ENCODE measurements at places on chromosomes 6 and 20.

DNA sequence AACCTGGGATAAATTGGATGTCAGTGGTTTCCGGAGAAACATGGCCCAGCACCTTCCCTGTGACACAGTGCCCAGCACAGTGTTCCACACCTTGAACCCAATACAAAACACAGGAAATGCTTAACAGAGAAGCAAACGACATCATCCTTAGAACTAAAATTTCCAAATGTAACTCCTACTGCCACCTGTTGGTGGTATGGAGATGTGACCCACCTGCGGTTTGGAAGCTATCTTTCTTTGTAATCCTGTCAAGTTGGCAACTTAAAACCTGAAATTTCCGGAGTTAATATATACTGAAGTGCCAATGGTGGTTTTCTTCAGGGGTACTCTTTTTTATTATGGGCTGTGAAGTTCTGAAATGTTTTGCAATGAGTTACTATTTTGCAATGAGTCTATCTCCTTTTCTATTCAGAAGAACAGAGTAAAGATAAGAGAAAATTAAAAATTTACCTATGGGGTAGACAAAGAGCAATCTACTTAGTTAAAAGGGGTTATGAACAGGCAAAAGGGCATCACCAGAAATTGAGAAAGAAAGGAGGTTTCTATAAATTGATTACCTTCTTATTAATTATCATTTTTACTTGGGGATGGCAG, 658.8 kb downstream of the PTPRT start:
- DNase-seq = no peak

DNA sequence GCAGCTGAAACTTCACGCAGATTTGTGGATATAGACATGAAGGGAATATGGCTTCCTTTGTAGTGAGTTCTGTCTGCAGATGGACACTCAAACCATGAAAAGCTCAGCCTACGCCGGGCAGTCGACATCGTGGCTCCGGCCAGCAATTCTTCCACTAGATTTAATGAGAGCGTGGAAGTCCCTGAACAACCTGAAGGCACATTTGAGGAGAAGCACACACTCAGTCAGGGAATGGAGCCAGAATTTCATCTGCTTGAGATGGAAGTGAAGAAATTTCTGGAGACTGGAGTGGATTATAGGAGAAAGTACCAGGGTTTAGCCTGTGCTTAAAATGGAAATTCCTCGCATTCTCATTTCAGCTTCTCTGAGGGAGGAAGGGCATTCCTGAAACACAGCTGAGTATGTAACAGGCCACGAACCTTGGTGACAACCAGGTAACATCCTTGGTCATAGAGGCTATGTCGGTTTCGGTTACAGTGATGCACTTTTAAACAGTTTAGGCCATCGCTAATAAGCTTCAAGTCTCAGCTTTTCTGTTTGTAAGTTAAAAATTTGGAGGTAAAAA, 80.5 kb upstream of the AGPAT4 start:
- DNase-seq = no peak

DNA sequence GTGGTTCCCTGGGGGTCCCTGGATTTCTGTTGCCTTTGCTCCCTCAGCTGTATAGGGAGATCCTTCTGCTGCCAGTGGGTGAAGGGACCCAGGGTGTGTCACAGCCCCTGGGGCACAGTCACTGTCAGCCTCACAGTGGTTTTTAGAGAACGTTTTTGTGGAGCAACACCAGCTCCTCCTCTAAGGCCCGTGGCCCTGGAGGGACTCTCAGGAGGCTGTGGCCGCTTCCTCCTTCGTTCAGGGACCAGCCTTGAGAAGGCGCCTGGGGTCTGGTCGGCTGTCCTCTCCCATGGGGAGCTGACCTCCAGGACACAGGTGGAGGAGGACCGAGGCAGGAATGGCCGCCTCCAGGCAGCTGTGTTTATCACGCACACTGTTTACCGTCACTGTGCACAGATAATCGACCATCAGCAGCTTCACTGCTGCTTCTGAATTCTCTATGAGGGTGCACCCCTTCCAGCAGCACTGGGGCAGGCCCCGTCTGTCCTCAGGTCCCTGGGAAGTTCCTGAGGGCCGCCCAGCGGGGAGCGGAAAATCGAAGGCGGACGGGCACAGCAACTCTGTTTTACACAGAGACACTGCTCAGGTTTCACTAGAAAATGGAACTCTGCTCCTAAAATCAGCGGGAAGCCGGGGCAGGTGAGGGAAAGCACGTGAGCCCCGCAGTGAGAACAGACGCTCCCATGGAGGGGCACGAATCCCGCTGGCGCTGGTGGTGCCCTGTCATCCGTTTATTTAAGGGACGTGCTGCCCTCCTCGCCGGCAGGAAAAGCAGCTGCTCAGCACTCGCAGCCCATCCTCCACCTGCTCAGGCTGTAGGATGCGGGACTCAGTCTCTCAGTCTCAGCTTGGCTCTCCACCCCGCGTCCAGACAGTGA, 10.4 kb upstream of the FRMD1 start:
- DNase-seq = no peak

DNA sequence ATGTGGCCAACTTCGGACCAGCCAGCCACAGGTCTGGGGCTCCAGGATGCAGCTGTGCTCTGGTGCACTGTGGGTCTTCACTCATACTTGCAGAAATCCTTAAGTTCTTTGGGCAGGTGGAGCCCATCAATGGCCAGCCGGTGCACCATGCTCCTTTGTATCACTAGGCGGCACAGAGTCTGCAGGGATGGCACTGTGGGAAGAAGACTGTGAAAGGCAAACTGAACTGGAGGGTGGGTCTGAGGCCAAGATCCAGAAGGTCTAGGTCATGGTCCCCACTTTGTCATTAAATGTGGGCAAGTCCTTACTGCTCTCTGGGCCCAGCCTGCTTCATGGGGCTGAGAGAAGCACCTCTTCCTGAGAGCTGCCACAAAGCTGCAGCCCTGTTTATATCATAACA, 1.3 kb upstream of the SPATA25 start:
- no peak for DNase-seq

GRCh38 chr6:130018744-130019325, 454 bp downstream of the L3MBTL3 start:
- DNase-seq = no peak

GRCh38 chr6:136365776-136366354, 76.2 kb upstream of the BCLAF1 start:
- DNase-seq = no peak

- no peak for DNase-seq
These were observed 540.7 kb downstream of the BCKDHB start for GRCh38 chr6:80647156-80647555.

DNA sequence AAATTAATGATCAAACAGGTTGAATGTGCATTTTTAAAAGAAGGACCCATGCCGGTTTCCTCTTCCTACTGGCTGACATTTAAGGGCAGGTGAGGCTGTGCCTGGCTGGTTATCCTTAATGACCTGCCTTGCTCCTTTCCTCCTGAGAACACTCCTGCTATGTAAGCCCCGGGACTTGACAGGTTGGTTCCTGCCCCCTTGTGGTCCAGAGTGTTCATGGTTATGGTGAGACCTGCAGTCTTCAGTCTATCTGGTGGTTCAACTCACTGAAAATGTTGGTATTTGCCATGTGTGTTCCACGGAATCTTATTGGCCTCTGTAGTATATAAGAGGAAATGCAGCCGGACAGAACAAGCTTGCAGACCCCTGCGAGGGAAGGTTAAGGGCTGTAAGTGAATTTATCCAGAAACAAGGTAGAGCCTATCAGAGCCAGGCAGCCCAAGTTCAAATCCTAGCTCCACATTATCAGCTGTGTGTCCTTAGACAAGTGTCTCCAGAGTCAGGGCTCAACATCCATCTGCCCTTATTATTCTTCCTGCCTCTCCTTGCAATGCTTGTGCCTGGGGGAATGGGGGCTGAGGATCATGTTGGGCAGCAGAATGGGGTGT, 5.2 kb upstream of the BPIFA3 start:
- DNase-seq = peak; percentile 66

- DNase-seq = no peak
These were observed 49.9 kb downstream of the TULP4 start for GRCh38 chr6:158361961-158362669.

DNA sequence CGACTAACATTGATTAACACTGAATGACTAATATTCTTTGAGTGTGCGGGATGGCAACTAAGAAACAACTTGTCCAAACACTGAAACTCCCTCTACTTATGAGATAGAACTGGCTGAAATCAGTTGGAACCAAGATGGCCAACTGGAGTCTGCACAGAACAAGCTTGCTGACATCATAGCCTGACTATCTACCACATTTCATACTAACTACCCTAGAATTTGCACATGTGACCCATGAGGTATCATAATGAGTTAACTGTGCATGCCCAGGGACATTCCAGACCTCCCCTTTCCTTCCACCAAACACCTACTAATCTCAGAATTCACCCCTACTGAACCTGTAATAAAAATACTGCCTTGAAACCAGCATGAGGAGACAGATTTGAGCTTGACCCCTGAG, 43.2 kb downstream of the PHIP start:
- no peak for DNase-seq

GRCh38 chr6:159041181-159041580, 3.6 kb downstream of the TAGAP start:
- no peak for DNase-seq

DNA sequence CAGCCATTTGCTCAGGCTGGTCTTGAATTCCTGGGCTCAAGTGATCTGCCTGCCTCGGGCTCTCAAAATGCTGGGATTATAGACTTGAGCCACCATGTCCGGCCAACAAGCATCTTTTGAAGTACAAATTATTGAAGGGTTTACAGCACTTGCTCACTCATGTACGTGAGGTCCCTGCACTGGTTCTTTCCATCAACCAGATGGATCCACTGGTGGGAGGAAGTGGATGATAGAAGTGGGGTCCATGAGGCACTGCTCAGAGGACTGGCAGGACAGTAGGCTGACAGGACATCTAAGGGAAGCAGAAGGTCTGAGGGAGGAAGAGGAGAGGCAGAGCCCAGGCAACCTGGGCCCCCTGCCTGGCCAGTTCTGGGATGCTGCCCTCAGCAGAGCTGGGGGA, 109.2 kb upstream of the NXT1 start:
- DNase-seq = no peak

DNA sequence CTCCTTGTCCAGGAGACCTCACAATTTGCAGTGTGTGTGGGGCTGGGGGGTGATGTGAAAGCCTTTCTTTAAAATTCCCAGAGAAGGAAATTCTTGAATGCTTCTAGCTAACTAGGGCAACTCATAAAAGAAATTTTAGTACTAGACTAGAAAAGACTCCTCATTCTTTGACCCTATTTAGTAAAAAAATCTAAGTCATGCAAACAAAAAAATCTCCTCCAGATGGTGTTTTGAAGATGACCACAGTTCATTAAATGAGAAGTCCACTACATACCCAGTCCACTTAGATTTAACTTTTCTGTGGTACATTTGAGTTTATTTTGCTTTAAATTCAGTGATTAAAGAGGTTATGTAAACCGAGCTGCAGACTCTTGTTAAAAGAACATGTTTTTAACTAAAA, 67.5 kb downstream of the NDUFAF5 start:
- no peak for DNase-seq

DNA sequence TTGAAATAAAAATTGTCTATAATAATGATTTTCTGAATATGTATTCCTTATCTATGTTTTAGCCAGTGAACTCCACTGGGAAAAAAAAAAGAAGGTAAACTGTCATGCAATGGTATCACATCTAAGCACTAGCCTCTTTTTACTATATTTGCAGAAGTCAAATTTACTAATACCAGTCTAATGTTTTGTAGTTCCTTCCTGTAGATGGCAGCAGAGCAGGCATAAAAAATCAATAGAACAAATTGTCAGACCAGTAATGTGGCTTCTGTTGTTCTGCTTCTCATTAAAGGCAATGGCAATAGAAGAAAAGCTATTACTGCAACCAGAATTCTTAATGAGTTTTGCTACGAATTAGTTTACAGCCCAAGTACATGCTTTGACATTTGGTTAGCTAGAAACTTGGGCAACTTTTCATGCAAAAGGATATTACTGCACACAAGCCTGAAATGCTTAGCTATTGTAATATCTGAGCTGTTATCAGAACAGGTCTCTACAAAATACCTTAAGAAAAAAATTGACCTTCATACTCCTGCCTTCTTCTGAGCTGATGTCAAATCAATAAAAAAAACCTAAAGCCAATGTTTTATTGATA, 476.9 kb downstream of the KHDRBS2 start:
- no peak for DNase-seq

GRCh38 chr6:170030821-170031471, 259.9 kb downstream of the DLL1 start:
- DNase-seq = no peak

- DNase-seq = no peak
These were observed 5.2 kb upstream of the VEGFA start for GRCh38 chr6:43764772-43765171.

DNA sequence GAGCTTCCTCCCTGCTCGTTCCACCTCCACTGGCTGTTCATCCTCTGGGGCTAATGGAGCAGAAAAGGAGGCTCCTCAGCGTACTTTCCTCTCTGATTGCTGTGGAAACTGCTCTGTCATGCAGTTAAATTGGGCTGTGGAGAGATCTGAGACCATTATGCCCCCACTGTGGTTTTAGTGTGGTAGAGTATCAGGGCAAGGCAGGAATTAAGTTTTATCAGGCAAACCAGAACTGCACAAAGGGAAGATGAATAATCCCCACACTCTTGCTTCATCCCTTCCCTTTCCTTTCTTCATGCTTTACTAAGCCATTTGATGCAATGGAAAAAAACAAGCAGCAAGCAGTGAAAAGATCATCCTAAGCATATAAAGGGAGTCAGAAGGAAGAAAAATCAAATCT, 11.9 kb upstream of the ME1 start:
- no peak for DNase-seq

- DNase-seq = no peak
These were observed 42.6 kb upstream of the SCML4 start for GRCh38 chr6:107866606-107867301.

DNA sequence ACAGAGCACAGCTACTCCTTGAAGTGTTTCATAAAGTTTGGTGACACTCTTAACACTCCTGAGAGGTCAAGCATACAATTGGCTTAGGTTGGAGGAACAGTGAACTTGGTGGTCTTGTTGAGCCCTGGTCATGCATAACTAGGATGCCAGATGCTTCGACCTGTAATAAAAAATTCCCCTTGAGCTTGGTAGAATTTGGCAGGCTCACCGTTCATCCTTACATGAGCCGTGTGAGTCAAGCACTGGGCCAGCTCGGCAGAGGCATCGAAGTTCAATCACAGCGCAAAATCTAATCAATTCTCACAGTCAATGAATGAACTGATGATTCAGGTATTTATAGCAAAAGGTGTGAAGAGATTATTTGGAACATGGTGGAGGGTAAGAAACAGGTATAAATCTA, 33.7 kb downstream of the CYP24A1 start:
- no peak for DNase-seq

DNA sequence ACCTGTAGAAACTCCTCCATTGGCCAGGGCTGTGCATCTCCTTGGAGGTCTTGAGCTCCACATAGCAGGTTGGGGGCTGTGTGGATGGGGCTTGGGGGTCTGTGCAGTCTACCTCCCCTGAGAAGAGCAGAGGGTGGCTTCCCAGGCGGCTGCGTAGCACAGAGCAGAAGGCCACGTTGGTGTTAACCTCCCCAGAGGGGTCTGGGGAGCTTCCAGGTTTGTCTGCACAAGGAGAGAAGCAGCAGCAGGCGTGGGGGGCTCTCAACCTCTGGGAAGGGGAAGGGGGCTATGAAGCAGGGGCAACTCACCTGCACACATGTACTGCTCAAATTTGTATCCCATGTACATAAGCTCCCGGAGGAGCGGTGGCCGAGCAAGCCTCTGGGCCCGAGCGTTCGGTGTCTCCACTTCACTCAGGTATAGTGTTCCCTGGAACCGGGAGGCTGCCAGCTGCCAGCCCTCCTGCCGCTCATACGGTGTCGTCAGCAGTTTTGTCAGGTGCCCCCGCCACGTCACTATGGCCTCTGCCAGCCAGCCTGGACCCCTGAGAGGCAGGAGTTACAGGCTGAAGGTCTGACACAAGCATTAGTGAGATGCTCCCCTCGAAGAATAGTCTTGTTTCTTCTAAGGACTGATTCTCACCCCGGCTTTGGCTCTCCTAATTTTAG, 1.2 kb downstream of the DXO start:
- no peak for DNase-seq

GRCh38 chr6:36762123-36762522, 64.5 kb downstream of the RAB44 start:
- no peak for DNase-seq
